Smooth muscle cell of the brain vasculature (primary cell): ENCODE measurements at places on chromosomes 4 and X.

DNA sequence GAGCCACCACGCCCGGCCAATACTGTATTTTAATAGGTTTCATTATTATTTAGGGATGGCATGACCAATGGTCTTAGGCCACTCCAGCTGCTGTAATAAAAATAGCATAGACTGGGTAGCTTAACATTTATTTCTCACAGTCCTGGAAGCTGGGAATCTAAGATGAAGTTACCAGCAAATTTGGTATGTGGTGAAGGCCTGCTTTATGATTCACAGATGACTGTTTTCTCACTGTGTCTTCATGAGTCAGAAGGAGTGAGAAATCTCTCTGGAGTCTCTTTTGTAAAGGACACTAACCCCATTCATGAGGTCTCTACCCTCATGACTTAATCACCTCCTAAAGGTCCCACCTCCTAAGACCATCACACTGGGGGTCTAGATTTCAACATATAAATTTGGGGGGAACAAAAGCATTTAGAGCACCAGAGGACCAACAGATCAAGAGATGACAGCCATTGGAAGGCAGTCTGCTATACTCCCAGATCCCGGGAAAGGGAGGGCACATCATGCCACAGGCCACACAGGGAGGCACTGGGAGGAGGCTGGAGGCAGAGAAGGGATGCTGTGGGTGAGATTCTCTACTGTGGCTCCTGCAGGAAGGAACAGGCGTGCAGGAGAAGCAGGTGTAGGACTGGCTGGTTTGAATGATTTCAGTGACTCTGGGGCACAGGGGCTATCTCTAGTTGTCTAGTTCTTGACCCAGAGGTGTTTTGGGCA lies 335.8 kb upstream of the SFRP2 start:
- peak; percentile 26 for DNase-seq

DNA sequence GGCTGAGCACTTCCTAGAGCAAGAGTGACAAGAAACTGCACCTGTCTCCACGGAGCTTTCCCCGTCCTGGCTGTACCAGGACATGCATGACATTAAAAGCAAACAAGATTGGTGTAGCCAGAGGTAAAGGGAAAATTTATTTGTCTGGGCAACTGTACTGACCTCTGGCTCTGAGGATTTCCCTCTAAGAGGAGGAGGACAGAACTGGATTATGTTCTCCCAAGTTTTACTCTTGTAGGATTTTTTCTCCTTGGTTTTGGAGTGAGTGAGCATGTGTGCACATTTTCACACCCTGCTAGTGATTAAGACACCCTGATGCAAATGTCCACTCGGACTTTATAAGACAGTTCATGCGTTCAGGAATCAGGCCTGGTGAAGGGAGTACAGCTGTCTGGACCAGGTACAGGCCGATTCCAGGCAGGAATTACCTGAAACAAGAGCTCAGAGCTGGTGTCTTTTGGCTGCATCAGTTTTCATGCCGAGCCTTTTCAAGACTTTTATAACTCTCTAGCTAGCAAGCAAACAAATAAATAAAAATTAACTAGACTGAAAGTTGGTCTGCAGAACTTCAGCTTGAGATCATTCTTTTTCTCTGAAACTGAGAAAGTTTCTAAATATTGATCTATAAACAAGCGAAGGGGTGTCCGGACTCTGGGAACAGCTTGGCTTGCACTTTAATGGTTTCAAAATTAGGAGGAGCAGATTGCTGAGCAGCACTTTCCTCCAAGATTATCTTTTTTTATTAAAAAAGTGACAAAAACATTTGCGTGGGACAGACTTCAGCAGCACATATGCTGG lies 51.3 kb upstream of the SPRY1 start:
- DNase-seq: no peak

DNA sequence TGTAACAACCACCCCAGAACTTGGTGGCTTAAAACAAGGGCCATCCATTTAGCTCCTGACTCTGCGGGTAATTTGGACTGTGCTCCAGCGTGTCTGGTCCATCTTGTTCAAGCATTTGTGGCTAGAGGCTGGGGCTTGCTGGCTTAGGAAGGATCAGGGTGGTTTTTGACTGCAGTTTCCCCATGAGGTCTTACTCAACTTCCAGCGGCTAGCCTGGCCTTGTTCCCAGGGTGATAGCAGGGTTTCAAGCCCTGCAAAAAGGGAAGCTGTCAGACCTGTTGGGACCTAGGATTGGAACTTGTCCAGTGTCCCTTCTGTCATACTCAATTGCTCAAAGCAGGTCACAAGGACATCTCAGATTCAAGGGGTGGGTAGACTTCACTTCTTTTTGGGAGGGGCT lies 205.9 kb downstream of the STIM2 start:
- DNase-seq: no peak

DNA sequence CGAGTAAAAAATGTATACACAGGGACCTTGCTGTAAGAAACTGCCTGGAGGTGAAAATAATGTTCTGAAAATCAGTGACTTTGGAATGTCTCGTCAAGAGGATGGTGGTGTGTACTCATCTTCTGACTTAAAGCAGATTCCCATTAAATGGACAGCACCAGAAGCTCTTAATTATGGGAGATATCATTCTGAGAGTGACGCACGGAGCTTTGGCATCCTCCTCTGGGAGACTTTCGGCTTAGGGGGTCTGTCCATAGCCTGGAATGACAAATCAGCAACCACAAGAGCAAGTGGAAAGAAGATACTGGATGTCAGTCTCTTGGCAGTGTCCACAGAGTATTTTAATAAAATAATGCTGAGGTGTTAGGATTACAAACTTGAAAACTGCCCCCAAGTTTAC lies 129.4 kb downstream of the THOC2 start:
- DNase-seq: no peak

- no peak for DNase-seq
Observed at GRCh38 chr4:72144241-72144640, 112.4 kb downstream of the NPFFR2 start.

DNA sequence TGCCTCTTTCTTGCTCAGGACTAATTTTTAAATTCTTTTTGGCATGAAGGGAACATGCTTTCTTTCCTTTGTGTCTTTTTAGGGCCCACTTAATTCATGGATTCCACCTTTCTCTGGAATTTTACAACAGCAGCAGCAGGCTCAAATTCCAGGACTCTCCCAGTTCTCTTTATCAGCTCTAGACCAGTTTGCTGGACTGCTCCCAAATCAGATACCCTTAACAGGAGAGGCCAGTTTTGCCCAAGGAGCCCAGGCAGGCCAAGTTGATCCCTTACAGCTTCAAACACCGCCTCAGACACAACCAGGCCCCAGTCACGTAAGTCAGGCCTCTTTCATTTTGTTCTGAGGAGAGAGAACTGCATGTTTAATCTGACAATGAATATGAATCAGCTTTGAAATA lies 2.3 kb downstream of the ODAM start:
- no peak for DNase-seq

- DNase-seq: no peak
Observed at GRCh38 chr4:151931563-151931962, 170.8 kb upstream of the GATB start.

DNA sequence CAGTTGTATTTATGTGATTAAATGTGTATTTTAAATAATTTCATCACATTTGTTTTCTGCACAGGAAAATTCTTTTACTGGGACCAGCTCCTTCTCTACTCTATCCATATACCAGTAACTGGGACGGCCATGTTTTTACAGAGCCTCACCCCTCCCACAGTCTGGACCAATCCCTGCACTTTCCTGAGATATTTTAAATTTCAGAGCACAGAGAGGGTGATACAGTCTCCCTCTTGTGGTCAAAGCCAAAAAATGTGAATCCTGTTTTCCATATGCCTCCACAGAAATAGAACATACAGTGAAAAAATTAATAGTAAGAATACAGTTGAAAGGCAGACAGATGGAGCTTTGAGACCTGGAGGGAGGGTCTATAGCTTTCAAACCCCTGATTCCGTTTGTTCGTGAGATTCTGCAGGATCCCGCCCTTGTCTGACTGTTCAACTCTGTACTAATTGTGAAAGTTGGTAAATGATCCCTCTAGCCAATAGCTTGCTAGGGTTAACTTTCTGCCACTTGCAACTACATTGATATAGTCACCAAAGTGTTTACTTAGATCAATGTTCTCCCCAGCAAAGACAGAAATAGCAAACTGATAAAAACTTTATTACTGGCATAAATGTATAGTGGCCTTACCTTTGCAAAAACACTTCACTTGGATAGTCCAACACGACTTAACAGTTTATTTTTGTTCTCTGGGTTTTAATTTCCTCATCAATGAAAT lies 172.2 kb downstream of the PPARGC1A start:
- DNase-seq: no peak

DNA sequence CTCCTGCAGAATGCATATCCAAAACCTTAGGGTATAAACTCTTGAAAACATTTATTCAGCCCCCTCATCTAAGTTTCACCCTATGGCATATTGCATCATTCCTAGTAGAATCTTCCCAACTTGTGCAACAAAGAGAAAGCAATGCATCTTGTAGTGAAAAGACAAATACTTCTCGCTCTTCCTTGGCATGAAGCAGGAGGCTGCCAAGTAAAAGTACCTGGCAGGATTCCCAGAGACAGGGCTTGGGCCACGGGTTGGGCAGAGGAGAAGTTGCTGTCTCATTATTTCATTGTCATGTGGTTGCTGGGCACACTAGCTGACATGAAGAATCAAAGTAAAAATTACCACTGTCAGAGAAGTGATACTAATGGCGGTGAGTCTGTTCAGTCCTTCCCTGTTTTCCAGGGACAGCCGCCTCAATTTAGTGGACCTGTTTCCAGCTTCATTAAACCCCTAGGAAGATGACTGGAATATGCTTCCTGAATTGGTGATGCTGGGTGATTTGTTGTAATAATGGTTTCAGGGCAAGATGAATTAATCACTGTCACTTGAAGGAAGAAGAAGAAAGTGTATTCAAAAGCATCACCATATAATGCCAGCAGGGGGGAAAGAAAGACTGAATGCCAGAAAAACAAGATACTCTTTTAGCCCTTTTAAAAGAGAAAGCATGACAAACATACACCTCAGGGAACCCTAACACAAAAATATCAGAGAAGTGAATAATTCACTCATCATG lies 380.5 kb upstream of the IGFBP7 start:
- no peak for DNase-seq

GRCh38 chr4:38788317-38788716 lies 5.5 kb upstream of the TLR10 start:
- no peak for DNase-seq

GRCh38 chr4:148344941-148345340 lies 97.3 kb downstream of the NR3C2 start:
- DNase-seq: no peak

DNA sequence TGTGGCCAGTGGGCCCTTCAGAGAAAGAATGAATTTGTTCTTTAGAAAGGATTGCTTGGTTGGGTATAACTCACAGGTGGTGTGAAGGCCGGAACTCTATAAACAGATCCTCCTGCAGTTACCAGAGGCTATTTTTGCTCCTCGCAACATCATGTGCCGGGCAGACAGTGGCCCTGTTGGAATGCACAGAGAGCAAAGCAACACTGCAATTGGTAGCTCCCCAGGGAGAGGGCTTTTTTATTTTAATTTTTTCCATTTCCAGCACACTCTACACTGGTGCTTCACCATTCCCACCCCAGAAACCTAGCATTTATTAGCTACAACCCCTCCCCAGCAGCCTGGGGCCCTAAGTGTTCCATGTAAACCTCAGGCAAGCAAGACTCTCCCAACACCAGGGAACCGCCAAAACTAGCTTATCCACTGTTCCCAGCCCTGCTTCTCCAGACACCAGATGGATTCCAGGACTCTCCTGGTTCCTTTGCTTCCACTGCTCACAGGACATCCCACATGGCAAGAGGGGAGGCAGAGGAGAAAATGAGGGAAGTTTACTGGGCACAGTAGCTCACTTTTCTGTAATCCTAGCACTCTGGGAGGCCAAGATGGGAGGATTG lies 75.1 kb upstream of the TMEM164 start:
- no peak for DNase-seq

DNA sequence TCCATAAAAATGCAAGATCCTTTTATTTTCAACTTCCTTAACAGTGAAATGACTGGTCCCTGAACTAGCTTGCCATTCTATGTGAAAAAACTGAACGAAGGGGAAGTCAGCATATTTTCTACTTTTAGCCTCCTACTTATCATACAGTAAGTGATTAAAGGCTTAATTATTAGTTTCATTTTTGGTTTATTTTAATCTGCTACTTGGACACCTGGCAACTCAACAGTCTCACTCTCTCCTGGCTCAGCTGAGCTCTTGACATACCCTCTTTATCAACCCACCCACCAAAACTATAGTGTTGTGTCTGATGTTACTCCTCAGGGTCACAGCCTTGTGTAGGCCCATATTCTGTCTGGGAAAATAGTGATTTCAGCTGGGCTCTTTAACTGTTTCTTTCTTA lies 86.2 kb upstream of the CPXCR1 start:
- DNase-seq: no peak

GRCh38 chr4:38364383-38364963 lies 299.5 kb upstream of the KLF3 start:
- DNase-seq: no peak

- DNase-seq: peak; percentile 24
Observed at GRCh38 chr4:17030543-17030942, 132.1 kb upstream of the LDB2 start.

- DNase-seq: no peak
Observed at GRCh38 chr4:48538358-48538757, 48.3 kb downstream of the ZAR1 start.

- no peak for DNase-seq
Observed at GRCh38 chr4:158929939-158930638, 161.3 kb downstream of the FNIP2 start.

GRCh38 chr4:139934057-139934707 lies 219.8 kb downstream of the MAML3 start:
- no peak for DNase-seq

DNA sequence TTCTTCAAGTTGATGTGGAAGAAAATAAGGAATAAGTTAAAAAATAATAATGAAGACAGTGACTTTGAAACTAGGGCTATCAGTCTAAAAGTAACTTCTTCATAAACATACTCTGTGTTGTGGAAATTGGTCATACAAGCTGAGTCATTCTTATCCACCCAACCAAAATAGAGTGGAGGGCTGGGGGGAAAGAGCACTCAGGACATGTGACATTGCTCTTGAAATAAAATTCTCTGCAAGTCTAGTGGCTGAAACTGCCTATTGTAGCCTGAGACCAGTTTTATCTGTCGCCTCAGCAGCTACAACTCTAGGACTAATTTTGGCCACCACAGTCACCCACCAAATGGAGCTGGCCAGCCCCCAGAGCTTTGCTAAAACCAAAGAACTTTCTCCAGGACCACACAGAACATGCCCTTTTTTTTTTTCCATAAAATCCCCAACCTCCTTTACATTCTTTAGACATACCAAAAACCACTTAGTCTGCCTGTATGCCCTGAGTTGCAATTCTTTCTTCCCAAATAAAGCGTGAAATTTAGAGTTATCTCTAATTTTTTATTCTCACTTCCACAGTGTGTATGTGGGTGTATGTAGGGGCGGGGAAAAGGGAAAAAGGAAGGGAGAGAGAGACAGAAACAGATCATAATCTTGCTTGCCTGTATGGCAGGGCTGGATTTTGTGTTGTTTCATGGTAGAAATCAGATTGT lies 23.0 kb upstream of the SLC25A4 start:
- DNase-seq: no peak

GRCh38 chr4:53168228-53168627 lies 197.6 kb downstream of the SCFD2 start:
- no peak for DNase-seq

GRCh38 chr4:27278615-27279375 lies 418.2 kb downstream of the STIM2 start:
- DNase-seq: no peak

GRCh38 chr4:38113132-38113531 lies 152.9 kb downstream of the PTTG2 start:
- no peak for DNase-seq

- DNase-seq: no peak
Observed at GRCh38 chrX:104565791-104566680, at the start of gene IL1RAPL2. Gene IL1RAPL2 (plus strand): TSS chrX:104566199.
